Activated CD4-positive, alpha-beta T cell treated with anti-CD3 and anti-CD28 coated beads for 4 hours (primary cell): ENCODE measurements at places on chromosomes 3 and 15.

- no peak for DNase-seq
Measured at GRCh38 chr15:45948181-45948621, 313.4 kb downstream of the SQOR start.

DNA sequence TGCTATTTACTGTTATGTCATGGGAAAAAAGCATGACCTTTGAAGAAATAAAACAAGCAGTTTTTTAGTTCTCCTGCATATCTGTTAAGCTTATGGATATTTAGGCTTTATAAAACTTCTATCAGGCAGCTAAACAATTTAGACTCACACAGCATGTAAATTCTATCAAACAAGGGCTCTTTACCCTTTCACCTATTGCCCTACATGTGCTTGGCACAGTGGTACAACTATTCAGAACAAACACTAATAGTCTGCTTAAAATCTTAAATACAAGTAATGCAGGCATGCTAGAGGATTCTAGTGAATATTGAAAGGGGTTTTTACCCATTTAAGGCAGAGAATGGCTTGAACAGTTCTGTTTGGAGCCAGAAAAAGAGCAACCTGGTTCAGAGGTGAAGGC lies 23.4 kb upstream of the NANOGP8 start:
- DNase-seq, result no peak

GRCh38 chr3:13317596-13318320 lies 102.4 kb downstream of the NUP210 start:
- no peak for DNase-seq

DNA sequence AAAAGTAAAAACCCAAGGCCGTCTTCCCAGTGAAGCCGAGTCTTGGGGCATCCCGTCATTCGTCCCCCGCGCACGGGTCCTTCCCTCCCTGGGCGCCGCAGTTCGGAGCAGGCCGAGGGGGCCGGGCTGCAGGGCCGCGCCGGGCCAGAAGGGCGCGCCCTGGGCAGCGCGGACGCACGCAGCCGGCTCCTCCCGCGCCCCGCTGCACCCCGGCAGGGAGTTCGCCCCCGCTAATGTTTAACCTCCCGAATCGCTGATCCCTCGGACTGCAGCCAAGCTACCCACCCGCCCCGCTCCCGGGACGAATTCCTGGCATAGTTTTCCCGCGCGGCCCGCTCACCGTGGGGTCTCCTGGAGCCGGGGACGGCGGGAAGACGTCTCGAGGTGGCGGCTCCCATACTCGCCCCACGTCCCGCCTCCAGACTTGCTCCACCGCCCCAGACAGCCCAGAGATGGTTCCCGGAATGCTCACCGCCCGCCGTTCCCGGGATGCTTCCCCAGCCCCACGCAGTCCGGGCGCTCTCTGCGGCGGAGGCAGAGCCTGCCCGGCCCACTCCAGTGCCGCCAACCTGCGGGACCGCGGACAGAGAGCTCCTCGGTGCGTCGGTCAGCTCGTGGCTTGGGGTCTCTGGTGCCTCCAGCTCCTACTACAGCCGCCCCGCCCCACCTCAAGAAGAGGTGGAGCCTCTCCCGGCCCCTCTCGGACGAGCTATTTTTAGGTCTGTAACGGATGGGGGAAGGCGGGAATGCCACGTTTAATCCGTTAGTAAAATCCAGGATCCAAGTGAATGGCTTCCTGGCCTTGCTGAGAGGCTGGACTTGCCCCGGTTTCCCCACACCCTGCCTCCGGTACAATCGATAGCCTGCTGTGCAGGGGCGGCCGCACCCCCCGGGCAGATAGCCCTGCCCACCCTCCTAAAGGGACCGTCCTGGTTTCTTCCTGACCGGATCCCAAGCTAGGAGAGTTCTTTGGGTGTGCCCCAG lies at the start of gene DZIP1L:
DZIP1L (minus strand) TSS at position 621 of the 984 bp plus-strand sequence. CDS start 11,637 bp downstream, outside the sequence.
- DNase-seq, result peak; percentile 9

- no peak for DNase-seq
Measured at GRCh38 chr15:65512807-65513416, 4.6 kb downstream of the DPP8 start.
